ENCODE measurements at places on chromosomes 2 and 18. TPM values are rescaled to one million over a fixed set of nuclear protein-coding genes. Genes with fewer than 3 reads are reported as not detected.

GRCh38 chr2:112973156-112973555 is 4.7 kb upstream of the IL36G start:
- peaks cover 20% of the 10 kb centered on the region for H3K27me3 ChIP-seq
- H3K4me3 ChIP-seq: no peak overlapping the region
- no peaks in the 10 kb centered on the region for H3K36me3 ChIP-seq
- no peak for DNase-seq
- H3K27ac ChIP-seq: no peak overlapping the region

DNA sequence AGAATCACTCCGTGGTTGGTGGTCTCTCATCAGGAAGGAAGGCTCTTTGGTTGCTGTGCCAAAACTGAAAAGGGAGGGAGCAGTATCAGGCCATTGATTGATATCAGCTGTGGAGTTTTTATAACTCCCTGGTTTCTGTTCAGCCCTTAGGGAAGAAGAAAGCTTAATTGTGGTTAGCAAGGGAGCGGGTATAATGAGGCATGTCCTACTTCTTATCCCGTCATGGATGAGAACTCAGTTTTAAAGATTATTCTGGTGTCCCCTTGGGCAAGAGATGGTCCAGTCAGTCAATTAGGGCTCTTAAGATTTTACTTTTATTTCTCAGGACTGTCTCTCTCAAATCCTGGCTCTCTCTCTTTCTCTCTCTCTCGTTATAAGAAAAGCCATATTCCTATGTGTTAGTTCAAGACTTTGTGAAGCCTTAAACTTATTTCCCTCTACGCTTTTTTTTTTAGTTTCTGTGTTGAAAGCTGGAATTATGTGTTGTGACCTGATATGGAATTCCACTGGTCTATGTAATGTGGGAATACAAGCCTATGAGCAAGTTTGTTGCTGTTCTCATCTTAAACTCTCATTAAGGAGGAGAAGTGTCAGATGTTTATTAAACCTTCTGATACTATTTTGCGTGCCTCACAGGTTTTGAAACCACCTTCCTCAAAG is 514.0 kb upstream of the CDH2 start:
- H3K27ac ChIP-seq: no peak overlapping the region
- no peaks in the 10 kb centered on the region for H3K4me1 ChIP-seq
- H3K4me3 ChIP-seq: no peak overlapping the region
- H3K27me3 ChIP-seq: no peaks in the 10 kb centered on the region
- no peak for DNase-seq

DNA sequence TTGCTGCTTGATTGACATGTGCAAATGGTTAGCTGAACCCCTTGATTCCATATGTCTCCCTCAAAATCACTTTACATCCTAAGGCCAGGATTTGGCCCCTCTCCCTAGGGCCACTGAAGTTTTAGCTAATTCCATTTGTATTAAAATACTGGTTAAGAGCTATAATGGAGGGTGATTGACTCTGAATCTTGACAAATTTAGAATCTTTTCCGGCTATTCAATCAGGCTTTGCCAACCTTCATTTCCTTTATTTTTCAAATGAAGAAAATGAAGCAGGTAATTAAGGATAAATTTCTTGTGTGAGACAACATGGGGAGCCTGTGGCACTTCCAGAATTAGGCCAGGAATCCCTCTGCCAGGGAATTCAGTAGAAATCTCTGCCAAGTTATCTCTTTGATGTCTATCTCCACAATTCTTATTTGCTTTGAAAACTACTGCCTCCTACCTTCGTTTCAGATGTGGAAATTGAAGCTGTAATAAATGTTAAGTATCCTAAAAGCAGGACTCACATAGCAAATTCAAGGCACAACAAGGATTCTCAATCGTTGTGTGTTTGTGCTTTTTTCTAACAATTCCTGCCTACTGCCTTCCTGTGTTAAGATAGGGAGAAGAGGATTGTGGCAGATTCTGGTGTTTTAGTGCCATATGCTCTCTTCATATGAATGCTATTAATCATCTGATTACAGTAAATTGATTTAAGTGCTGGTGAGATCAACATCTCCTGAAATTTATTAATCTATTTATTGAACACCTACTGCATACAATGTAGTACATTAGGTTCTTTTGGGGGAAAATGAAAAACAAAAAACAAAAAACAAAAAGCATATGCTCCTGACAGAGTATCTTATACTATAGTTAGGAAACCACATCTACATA is 47.8 kb upstream of the MAP4K3 start:
- H3K27ac ChIP-seq: no peak overlapping the region
- no peaks in the 10 kb centered on the region for H3K4me1 ChIP-seq
- H3K27me3 ChIP-seq: peaks cover 23% of the 10 kb centered on the region

CPO gene
- total RNA-seq: not detected

- no peak overlapping the region for H3K27ac ChIP-seq
- no peak for DNase-seq
- peaks cover 7% of the 10 kb centered on the region for H3K36me3 ChIP-seq
- H3K4me3 ChIP-seq: no peak overlapping the region
- H3K4me1 ChIP-seq: peaks cover 11% of the 10 kb centered on the region
- no peaks in the 10 kb centered on the region for H3K27me3 ChIP-seq
Observed at GRCh38 chr2:3298191-3298590, 79.4 kb downstream of the EIPR1 start.

- H3K27me3 ChIP-seq: peaks cover 36% of the 10 kb centered on the region
- H3K4me3 ChIP-seq: no peak overlapping the region
- no peak overlapping the region for H3K27ac ChIP-seq
Observed at GRCh38 chr18:47260120-47260923, 8.9 kb upstream of the SKOR2 start.

GALNT3 gene
- total RNA-seq: 22.6 TPM

DNA sequence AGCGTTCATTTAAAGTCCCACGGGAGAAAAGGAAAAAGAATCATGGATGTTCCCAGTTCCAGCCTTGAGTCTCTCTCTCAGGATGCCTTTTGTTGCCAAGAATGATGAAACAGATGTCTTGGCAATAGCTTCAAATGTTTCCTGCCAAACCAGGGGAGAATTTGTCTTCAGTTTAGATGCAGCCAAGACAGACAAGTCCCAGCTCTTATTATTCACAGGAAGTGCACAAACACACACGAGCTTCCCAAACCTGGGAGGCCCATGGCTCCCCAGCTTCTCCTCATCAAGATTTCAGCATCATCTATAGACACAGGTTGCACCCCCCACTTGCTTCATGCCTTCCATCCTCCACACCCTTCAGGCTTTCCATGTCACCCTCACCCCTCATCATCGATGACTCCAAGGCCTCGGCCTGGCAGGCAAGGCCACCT is 45.9 kb downstream of the HS1BP3 start:
- no peak overlapping the region for H3K4me3 ChIP-seq
- no peaks in the 10 kb centered on the region for H3K4me1 ChIP-seq
- no peak for DNase-seq
- no peaks in the 10 kb centered on the region for H3K36me3 ChIP-seq

DNA sequence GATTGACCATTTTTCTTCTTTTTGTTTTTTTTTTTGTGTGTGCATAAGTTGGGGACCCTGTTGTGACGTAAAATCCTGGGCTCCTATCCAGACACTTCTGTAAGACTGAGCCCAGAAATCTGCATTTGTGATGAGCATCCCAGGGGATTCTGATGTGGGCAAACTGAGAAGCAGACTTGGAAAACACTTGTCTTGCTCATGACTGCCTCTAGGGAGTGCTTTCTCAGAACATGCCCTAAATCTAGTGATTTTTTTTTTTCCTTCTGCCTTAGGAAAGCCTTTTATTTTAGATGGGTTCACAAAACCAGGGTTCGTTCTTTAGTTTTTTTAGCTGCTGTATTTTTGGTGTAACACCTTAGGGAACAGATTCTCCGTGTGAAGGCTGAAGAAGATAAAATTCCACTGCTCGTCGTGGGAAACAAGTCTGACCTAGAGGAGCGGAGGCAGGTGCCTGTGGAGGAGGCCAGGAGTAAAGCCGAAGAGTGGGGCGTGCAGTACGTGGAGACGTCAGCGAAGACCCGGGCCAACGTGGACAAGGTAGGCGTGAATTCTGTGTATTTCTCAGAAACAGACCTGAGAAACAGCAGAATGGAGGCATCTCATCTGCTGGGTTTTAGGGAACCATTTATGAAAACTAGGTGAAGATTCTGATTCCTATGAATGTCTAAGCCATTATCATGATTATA is 36.7 kb downstream of the RALB start:
- no peak overlapping the region for H3K4me3 ChIP-seq
- no peak overlapping the region for H3K27ac ChIP-seq
- H3K4me1 ChIP-seq: peaks cover 19% of the 10 kb centered on the region
- H3K27me3 ChIP-seq: no peaks in the 10 kb centered on the region
- no peak for DNase-seq

DNA sequence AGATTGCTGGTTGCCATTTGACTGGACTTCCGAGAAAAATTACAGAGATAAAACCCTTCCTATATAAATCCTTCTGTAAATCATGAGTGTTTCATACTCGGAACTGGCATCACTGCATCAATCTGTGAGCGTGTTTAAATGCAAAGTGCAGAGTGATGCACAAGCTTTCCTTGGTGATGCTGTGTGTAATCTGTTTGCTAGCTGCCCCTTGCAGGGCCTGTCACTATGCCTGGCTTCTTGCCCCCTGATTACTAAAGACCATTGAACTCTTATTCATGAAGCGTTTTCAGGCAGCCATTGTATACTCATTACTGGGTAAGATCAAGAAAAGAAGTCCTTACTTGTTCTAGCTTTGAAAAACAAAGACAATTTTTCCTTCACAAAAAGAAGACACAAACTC is 266.9 kb upstream of the FANCL start:
- H3K4me1 ChIP-seq: no peaks in the 10 kb centered on the region
- no peak overlapping the region for H3K27ac ChIP-seq
- peaks cover 2% of the 10 kb centered on the region for H3K27me3 ChIP-seq
- H3K36me3 ChIP-seq: no peaks in the 10 kb centered on the region
- DNase-seq: no peak

GRCh38 chr2:224865016-224865415 is 148.9 kb upstream of the CCDC195 start:
- peaks cover 14% of the 10 kb centered on the region for H3K4me1 ChIP-seq
- no peak overlapping the region for H3K27ac ChIP-seq
- H3K4me3 ChIP-seq: no peak overlapping the region

PLEKHM3 gene
- total RNA-seq: 8.1 TPM

DNA sequence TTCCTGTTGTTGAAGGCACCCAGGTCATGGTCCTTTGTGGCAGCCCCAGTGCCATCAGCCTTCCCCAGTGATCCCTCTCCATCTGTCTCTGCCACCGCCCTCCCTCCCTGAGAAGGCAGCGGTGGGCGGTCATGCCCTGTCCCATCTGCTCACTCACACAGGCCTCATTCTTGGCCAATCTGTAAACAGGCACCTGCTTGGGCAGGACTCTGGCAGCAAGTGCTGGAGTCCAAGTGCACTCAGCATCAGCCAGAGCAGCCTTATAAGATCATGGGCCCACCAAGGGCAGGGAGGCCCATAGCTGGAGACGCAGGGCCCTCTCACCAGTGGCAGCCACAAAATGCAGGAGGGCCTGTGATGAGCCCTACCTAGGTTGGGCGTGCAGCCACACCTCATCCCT is 140.9 kb downstream of the TWIST2 start:
- DNase-seq: no peak
- no peak overlapping the region for H3K4me3 ChIP-seq
- H3K27ac ChIP-seq: no peak overlapping the region
- H3K27me3 ChIP-seq: peaks cover 5% of the 10 kb centered on the region

- DNase-seq: no peak
- H3K36me3 ChIP-seq: peaks cover 5% of the 10 kb centered on the region
- no peak overlapping the region for H3K4me3 ChIP-seq
- peaks cover 4% of the 10 kb centered on the region for H3K4me1 ChIP-seq
Observed at GRCh38 chr2:208352644-208353567, 53.7 kb upstream of the PTH2R start.

GRCh38 chr2:233476063-233476410 is 90.5 kb downstream of the USP40 start:
- peaks cover 5% of the 10 kb centered on the region for H3K36me3 ChIP-seq
- no peak for DNase-seq
- no peak overlapping the region for H3K4me3 ChIP-seq
- no peaks in the 10 kb centered on the region for H3K27me3 ChIP-seq

GRCh38 chr2:127007652-127008051 is 99.3 kb downstream of the BIN1 start:
- DNase-seq: no peak
- no peak overlapping the region for H3K4me3 ChIP-seq
- H3K27me3 ChIP-seq: peaks cover 52% of the 10 kb centered on the region
- H3K4me1 ChIP-seq: no peaks in the 10 kb centered on the region
- H3K27ac ChIP-seq: no peak overlapping the region

DNA sequence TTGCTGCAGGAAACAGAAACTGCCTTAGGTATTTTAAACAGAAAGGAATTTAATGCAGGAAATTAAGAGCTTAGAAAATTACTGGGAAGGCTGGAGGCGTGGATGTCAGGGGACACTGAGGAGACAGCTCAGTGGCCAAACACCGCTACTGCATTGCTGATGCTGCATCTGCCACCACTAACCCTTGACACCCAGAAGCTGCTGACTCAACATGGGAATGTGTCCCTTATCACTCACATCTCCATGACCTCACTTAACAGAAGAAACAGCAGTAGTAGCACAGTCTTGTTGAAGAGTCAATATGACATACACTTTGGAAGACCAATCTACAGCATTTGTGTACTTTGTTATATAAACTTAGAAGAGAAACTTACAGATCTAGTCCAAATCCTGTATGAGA is 906.1 kb downstream of the SLC4A3 start:
- no peaks in the 10 kb centered on the region for H3K36me3 ChIP-seq
- no peak overlapping the region for H3K4me3 ChIP-seq
- DNase-seq: no peak

C2orf66 gene
- total RNA-seq: 0.21 TPM

DNA sequence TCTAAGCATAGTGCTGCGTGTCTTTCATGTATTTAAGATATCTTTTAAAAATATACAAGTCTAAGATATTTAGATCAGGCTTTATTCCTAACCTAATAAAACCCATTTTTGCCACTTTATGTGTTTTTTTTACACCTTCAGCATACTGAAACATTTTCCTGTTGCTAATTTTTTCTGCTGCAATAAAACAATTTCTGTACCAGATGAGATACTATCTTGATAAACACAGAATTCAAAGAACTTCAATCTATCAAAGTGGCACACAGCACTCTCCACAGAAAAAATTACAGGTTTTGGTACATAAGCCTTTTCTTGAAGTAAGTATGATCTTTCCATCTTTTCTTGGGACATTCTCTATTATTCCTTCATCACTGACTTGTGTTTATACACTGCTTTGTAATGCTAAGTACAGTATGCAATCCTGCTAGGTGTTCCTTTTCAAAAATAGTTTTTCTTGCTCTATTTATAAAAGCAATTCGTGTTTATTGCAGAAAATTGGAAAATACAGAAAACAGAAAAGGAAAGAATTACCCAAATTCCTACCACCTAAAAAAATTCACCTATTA is 16.2 kb downstream of the REV1 start:
- H3K4me3 ChIP-seq: no peak overlapping the region
- no peaks in the 10 kb centered on the region for H3K36me3 ChIP-seq
- no peak for DNase-seq
- H3K27ac ChIP-seq: no peak overlapping the region
- peaks cover 22% of the 10 kb centered on the region for H3K4me1 ChIP-seq
